Activated naive CD8-positive, alpha-beta T cell treated with anti-CD3 and anti-CD28 coated beads for 36 hours (primary cell): ENCODE measurements at places on chromosomes 12 and 14. TPM values are rescaled to one million over a fixed set of nuclear protein-coding genes. Genes with fewer than 3 reads are reported as not detected.

Gene CLEC9A
- total RNA-seq, result not detected

Gene TMPRSS12
- not detected for total RNA-seq

Gene MYL6B
- 67.9 TPM for total RNA-seq

DNA sequence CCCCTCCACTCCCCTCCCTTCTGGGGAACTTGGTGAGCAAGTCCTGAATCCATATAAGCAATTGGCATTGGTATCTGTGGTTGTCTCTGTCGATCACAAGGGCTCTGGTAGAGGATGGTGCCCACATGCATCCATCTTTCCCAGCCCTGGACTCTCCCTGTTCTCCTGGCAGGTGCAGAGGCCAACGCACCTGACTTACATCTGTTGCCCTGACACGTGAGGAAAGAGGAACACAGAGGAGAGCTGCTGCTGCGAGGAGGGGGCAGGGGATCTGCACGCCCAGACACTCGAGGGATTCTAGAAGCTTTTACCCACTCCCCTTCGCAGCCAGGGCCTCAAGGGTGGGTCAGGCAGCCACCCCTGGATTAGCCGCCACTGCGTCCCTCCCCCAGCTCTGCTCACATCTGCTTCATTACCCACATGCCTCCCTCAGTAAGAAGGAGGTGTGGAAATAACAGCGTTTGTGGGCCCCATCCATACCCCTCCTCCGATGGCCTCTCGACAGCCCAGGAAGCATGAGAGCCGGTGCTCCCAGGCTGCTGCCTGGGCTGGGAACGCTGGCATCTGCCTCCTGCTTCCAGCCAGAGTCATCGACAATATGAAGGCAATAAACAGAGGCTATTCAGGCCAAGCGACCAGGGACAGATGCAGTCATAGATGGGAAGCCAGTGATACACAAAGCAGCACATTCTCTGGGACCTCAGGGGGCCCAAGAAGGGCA is 56.5 kb downstream of the KDM2B start:
- no peak for DNase-seq

Gene ZDHHC22
- not detected for total RNA-seq

- no peak for DNase-seq
Observed at GRCh38 chr12:124861898-124862676, 1.6 kb downstream of the SCARB1 start.

DNA sequence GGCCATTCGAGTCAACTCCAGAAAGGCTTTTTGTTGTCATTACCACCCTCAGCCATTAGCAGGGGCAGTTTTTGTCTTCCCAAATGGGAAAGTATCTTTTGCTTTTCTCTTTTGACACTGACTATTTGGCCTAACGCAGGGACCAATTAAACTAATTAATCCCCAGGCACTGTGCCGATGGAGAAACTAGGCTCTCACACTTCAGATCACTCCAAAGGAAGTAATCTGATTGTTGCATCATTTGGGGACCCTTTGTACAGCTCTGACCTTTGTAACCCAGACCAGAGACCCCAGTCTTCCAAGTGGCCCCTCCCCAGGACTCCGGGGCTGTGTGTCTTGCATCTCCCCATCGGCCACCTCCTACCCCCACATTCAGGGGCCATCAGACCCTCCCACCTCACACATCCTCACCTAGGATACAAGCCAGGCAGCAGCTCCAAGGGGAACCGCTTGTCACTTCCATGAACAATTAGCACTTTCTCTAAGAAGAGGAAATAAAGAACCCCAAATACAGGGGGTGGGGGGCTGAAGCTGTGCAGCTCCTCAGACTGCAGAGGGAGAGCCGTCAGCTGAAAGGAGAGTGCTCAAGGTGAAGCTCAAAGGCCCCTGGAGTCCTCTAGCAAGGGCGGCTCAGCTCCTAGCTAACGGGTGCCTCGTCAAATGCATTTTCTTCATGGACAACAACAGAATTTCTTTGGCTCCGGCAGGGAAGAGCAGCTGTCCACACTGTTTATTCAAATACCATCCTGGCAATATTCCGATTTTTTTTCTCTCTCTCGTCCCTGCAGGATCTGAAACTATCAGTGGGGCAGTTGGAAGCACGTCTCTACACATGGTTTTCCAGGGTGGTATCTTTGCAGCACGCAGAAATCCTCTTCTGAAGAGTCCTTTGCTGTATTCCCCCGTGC is 64.3 kb upstream of the DIO3 start:
- DNase-seq, result no peak

Gene TBX5
- not detected for total RNA-seq

- no peak for DNase-seq
Observed at GRCh38 chr14:84433961-84434360, 1096.0 kb upstream of the FLRT2 start.

Gene LTB4R
- 10.3 TPM for total RNA-seq
